T-helper 2 cell treated with Interferon-gamma antibody and Interleukin-4, amounts not matched to agents 5 μg/mL and 100 μg/mL, for 36 hours (primary cell): ENCODE measurements at places on chromosomes 7 and 10.

DNA sequence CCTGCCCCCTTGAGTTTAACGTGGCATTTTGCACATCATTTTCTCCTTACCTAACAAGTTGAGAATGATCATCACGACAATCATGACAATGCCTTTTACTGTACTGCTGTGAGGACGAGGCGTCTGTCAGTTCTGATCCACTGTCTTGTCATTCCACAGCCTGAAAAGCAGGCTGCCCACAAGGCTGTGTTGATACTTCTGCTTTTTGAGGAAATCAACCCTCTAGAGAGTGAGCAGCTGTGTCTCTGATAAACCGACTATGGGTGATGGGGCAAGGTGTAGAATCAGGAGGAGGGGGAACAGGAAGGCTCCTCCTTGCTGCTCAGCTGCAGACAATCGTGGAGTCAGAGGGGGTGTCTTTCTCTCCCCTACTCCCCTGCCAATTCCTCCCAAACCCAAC, 30.6 kb upstream of the C10orf120 start:
- no peak for DNase-seq

DNA sequence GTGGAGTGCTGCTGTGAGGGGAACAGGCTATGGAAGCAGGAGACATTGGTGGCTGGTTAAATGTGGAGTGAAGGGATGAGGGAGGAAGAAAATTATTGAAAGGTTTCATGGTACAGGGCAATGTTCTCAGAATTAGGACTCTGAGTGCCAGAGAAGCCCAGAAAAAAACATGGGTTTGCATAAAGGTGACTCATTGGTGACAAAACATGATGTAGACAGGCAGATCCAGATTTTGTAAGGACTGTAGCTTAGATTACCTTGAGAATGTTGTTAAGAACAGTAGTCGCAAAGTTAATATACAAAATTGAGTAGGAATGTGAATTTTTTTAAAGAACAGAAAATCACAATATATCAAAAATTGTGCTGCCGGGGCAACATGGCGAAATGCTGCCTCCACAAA, 134.9 kb upstream of the ZNF438 start:
- DNase-seq, result no peak

- DNase-seq, result no peak
Observed at GRCh38 chr10:19815731-19816410, 361 bp upstream of the PLXDC2 start.

GRCh38 chr10:79056736-79057391, 11.9 kb upstream of the ZMIZ1 start:
- no peak for DNase-seq

DNA sequence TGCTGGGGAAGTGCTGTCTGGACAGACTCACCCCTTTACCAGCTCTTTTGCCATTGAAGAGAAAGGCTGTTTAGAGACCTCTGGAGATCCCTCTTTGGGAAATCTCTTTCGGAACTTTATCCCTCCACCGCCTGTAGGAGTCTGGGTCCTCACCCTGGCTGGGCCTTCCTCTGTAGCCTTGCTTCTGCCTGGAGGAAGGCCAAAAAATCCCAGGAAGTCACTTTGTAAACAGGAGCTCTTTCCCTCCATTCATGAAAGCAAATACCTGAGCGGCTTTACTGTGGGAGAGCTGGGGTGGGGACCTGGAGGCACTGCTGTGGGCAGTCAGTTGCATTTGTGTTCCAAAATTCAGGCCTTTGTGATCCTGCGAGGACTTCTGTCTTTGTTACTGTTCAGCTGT, 126.2 kb downstream of the KLF6 start:
- no peak for DNase-seq

DNA sequence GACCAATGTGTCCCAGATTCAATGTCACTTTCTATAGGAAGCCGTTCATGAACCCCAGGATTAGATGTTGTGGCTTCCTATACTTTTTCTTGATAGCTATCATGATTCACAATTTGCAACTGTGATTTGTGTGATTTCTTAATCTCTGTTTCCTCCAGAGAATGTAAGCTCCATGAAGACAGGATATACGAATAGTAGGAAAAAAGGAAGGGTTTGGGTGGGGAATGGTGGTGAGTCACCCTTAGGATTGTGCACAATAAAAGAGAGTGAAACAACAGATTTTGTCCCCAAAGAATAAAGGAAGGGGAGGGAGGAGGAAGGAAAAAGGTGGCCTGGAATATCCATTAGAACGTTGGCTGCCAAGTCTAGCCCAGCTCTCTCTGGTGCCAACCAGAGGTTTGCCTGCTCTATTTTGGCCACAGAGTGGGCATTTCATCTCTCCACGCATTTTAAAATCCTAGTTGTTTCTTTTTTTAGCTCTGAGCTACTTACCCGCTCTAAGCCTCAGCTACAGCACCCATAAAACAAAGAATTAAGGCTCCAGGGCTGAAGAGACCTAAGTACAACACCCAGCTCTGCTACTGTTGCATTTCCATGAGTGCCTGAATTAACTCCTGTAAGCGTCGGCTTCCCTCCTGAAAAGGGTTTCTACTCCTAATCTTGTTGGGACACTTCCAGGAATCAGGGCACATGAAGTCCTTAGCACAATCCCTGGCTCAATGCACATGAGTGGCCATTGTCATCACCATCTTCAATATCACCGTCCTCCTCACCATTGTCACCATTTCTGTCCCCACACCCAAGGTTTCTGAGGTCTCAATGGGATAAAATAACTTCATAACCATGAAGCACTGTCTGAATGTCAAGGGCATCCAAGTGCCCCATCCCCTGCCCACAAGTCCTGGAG, 3.5 kb downstream of the HK1 start:
- no peak for DNase-seq

- no peak for DNase-seq
Observed at GRCh38 chr7:145212050-145212449, 376.2 kb upstream of the TPK1 start.

GRCh38 chr7:102988631-102989560, 76.1 kb downstream of the LRRC17 start:
- DNase-seq, result no peak

DNA sequence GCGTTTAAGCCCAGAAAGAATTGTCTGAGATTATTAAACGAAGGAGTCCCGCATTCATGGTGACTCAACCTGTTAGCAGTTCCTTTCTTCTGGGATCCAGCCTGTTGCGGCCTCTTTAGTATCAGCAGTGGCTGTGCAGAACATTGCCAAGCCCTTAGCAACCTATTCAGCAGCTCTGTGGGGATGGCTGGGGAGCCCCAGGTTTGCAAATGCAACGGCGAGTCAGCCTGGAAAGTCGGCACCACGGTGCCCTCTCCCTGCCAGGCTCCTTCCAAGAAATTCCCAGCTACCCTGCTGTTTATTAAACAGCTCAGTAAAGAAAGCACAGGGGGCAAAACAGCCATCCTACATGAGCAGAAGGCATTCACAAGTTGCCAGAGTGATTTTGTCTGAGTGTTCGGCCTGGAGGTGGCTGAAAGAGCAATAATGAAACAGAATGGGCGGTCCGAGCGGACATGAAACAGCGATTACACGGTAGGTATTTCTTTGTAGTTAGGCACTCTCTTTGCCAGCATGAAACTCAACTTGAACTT, 198.3 kb downstream of the BAMBI start:
- no peak for DNase-seq

- DNase-seq, result no peak
Observed at GRCh38 chr7:51045319-51046102, 262.8 kb upstream of the GRB10 start.

DNA sequence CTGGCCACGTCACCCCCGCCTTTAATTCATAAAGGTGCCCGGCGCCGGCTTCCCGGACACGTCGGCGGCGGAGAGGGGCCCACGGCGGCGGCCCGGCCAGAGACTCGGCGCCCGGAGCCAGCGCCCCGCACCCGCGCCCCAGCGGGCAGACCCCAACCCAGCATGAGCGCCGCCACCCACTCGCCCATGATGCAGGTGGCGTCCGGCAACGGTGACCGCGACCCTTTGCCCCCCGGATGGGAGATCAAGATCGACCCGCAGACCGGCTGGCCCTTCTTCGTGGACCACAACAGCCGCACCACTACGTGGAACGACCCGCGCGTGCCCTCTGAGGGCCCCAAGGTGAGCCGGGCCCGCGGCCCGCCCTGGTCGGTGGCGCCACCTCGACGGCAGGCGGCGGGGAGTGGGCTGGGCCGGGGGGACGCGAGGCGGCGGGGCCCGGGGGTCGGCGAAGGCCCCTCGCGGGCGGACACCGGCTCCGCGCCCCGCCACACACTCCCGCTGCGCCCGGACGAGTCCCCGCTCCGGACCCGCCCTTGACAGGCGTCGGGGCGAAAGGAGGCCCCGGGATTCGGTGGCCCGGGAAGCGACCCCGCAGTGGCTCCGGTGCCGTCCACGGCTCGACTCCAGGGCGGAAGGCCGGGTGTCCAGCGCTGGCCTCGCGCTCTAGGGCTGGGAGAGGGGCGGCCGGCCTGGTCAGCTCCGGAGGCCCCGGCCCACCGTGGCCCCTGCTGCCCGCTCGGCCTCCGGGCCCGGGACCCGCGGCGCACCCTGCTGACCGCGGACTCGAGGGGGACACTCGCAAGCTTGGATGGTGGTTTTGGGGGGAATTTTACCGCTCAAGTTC, 557 bp downstream of the BAG3 start:
- peak; percentile 19 for DNase-seq

GRCh38 chr10:71700731-71701368, 18.7 kb downstream of the C10orf105 start:
- DNase-seq, result no peak

DNA sequence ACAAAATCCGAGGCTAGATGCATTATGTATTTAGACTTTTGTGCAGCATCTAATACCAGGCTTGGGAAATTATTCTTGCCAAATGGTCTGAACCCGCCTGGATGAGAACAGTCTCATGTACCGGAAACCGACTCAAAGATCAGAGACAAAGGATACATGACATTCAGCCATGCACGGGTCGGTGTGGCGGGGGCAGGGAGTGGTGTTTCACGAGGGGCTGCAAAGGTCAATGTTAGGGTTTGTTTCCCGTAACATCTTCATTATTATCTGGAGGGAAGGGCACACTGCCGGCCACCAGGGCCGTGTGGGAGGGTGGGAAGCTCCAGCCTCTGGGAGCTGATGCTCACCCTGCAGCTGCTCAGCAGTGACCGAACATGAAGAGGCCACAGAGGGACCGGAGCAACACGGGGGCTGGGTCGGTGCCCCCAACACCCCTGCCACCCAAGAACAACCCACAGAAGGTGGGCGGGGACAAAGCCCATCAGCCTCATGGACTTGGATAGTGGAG, 23.1 kb downstream of the CNPY1 start:
- no peak for DNase-seq

GRCh38 chr10:2094171-2094570, 356.8 kb upstream of the ADARB2 start:
- DNase-seq, result no peak

GRCh38 chr10:131354380-131354779, 42.9 kb upstream of the TCERG1L start:
- DNase-seq, result no peak

- DNase-seq, result no peak
Observed at GRCh38 chr7:68224041-68224741, 1227.6 kb downstream of the TYW1 start.

DNA sequence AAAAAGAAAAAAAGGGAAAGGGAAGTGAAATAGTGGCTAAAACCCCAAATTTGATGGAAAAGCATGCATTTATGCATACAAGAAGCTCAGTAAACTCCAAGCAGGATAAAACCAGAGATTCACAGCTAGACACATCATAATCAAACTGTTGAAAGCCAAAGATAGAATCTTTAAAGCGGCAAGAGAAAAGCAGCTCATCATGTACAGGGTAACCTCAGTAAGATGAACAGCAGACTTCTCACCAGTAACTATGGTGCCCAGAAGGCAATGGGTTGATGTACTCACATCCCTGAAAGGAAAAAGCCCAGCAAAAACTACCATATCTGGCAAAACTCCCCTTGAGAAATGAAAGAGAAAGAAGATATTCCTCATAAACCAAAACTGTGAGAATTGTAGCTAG, 60.4 kb downstream of the TPST1 start:
- DNase-seq, result no peak

- DNase-seq, result no peak
Observed at GRCh38 chr10:71671994-71672946, 47.3 kb downstream of the C10orf105 start.

GRCh38 chr7:22452142-22452959, 47.6 kb downstream of the STEAP1B start:
- peak; percentile 35 for DNase-seq

GRCh38 chr7:122454776-122455507, 150.4 kb upstream of the FEZF1 start:
- DNase-seq, result no peak

DNA sequence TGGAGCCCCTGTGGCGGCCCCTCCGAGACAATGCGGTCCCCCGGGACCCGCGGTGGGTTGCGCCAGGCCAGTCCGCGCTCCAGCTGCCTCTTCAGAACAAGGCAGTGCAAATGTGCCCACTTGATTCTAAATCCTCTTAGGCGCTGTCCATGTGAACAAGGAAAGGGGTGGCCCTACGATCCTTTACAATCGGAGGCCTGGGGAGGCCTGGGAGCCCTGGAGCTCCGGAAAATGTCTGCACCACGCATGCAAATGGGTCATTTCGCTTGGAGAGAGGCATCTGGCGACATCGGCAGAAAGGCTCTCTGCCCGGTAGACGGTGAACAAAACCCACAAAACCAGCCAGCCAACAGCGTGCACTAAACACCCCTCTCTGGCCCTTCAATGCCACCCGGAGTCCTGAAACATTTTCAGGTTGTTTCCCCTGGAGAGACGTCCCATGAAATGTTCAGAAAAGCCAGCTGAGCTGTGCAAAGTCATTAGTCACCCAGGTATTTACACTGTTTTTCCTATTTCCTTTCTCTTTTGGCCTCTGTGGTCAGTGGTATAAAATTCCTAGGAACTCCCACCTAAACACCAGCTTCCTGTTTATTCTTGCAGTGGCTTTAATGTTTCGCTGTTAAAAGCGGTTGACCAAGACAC, 102.8 kb upstream of the ZNF438 start:
- DNase-seq, result peak; percentile 63

- DNase-seq, result no peak
Observed at GRCh38 chr10:62810156-62810902, 5.8 kb downstream of the ADO start.

DNA sequence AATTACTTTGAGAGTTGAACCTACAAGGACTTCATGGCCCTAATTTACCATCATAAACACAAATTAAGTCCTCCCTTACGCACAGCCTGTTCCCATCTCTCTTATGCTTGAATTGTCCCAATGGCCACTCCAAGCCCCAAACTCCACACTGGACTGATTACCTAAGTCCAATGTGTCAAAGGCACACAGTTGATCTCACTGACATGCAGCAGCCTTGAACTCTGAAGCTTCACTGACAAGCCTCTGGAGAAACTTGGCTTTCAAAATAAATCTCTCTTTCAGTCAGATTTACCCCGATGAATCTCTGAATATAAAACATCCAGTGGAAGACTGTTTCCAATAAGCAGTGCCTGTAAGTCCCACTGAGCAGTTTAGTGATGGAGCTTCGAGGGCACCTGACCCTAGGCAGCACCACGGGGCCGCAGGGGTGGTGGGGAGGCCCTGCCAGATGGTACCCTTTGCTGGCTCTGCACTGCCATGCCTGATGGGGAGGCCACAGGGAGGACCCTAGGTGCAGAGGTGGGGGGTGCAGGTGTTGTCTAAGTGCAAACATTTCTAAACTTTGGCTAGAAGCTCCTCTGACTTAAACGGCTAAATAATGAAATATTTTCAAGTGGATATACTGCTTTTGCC, 3.3 kb upstream of the MAT1A start:
- no peak for DNase-seq
